ENCODE measurements at places on chromosomes 1 and 21. TPM values are rescaled to one million over a fixed set of nuclear protein-coding genes. Genes with fewer than 3 reads are reported as not detected.

The PLXNA2 gene
- 8.0 TPM for total RNA-seq

DNA sequence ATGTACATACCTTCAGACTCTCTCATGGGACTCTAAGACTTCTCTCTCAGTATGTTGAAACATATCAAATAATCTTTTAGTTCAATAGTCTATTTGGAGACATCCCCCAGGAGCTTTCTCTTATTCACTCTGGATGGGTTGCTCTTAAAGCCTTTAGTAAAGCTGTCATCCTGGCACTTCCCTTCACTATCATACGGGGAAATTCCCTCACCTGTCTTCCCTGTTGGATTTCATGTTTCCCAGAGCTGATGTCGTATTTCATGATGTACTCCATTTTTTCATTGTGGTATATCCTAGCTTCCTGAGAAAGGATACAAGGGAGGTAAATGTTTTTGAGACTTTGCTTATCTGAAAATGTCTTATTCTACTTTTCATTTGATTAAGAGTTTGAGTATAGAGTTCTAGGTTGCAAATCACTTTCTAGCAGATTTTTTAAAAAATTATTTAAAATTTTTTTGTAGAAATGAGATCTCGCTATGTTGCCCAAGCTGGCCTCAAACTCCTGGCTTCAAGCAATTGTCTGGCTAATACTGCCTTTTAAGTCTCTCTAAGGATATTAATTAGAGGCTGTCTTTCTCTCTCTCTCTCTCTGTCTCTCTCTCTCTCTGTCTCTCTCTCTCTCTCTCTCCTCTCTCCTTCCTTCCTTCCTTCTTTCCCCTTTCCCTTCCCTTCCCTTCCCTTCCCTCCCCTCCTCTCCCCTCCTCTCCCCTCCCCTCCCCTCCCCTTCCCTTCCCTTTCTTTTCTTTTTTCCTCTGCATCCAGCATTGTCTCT, 17.0 kb upstream of the MACF1 start:
- no peak for DNase-seq

The C1orf116 gene
- not detected for total RNA-seq

The CDK18 gene
- 0.27 TPM for total RNA-seq

The HAO2 gene
- total RNA-seq = not detected

The CELA2A gene
- not detected for total RNA-seq

DNA sequence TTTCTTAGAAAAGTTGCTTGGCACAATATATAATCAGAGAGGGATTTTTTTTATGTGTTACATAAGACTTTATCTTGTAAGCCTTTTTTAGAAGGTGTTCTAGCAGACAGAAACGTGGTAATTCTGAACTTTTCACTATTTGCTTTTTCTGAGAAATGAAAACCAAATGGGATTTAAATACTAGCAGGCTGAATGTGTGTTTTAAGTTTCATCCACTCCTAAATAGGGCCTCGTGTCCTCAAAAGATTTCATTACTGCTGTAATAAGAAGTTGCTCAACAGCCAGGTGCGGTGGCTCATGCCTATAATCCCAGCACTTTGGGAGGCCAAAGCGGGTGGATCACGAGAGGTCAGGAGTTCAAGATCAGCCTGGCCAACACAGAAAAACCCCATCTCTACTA, 44.7 kb upstream of the FMO2 start:
- DNase-seq = peak; percentile 28

- no peak for DNase-seq
Observed at GRCh38 chr1:238138059-238138626, 247.4 kb upstream of the ZP4 start.

DNA sequence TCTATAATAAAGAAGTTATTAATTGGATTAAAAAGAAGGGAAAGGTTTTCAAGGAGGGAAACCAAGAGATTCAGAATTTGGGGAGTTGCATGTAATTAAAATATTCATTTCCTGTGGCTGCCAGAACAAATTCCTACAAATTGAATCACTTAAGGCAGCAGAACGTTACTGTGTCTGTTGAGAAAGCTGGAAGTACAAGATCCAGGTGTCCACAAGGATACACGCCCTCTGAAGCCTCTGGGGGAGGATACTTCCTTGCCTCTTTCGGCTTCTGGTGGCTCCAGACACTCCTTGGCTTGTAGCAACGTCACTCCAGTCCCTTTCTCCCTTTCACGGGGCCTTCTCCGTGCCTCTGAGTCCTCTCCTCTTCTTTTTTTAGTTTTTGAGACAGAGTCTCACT, 67.9 kb downstream of the KAZN start:
- no peak for DNase-seq

The HSPB7 gene
- total RNA-seq = 8.9 TPM

GRCh38 chr1:245750261-245750660, 595.5 kb downstream of the KIF26B start:
- DNase-seq = no peak

The ZNF326 gene
- total RNA-seq = 11.2 TPM
